ENCODE measurements at places on chromosomes 13 and 19. TPM values are rescaled to one million over a fixed set of nuclear protein-coding genes. Genes with fewer than 3 reads are reported as not detected.

DNA sequence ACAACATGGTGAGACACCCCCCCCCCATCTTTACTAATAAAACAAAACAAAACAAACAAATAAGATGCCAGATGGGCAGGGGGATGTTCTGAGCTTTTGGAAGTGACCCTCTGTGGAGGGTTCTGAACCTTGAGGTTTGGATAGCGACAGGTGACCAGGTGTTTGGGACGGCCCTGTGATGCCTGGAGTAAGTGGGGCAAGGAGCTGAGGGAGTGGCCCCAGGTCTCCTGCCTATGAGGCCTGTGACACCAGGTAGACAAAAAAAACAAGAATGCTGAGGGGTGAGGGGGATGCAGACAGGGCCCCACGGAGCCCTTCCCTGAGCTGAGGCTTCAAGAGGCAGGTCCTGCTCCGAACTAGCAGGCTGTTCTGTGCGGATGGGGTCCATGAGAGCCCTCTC is 9.2 kb downstream of the ADGRE2 start:
- no peak for DNase-seq

GRCh38 chr13:23984546-23984945 is 87.2 kb upstream of the C1QTNF9B start:
- no peak for DNase-seq

GRCh38 chr13:110265341-110265681 is 41.6 kb downstream of the COL4A1 start:
- no peak for DNase-seq

- DNase-seq = no peak
Observed at GRCh38 chr19:11421371-11422098, 2.4 kb upstream of the RGL3 start.

GRCh38 chr13:110183910-110184309 is 123.0 kb downstream of the COL4A1 start:
- DNase-seq = no peak

DNA sequence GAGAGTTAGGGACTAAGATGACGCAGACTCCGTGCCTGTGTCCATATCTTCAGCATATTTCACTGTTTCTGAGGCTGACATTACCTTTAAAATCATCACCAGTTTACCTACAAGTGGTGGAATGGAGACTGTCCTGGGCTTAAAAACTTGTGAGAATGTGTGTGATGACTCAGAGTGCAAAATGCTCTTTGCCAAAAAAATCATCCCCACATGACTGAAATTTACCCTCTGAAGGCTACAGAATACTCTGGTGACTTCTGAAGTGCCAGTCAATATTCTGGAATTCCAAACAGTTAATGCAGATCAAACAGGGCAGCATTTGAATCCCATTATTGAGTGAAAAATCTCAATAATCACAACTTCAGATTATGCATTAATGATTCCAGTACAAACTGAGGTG is 901.4 kb downstream of the EFNB2 start:
- DNase-seq = no peak

GRCh38 chr13:91661692-91662490 is 263.5 kb downstream of the GPC5 start:
- DNase-seq = no peak

DNA sequence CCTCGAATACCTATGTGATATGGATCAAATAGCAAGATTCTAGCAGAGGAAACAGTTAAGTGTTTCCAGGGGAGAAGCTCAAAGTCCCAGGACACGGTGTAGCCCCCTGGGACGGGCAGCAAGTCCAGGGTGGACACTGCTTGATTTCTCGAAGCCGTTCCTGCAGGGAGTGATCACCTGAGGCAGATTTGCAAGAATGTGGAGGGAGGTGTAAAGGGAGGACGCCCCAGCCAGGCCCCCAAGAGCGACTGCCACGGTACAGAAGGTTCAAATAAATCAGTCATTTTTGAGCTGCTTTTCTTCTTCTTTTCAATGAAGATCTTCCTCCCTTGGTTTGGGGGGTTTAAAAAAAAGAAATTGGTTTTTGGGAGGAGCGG is 41.4 kb downstream of the KLF2 start:
- no peak for DNase-seq

DNA sequence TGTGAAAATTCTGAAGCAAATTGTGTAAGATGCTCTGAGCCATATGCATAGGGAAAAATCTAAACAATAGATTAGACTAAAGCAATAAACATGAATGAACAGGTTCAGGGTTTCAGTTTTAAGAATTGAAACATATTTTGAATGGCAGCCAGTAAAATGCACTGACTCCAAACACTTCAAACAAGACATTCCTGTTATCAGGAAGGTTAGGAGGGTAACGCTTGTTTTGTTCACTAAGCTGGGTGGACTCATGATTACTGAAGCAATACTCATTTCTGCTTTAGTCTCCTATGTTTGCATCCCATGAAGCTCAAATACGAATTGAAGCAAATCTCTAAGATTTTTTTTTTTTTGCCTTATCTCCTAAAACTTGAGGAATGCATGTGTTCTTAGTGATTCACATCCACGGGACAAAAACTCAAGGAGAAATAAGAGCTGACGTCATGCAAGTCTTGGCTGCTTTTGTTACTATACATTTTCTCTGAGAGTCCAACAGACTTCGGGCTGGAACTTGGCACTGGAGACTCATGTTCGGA is 29.1 kb upstream of the IGFL4 start:
- no peak for DNase-seq

DNA sequence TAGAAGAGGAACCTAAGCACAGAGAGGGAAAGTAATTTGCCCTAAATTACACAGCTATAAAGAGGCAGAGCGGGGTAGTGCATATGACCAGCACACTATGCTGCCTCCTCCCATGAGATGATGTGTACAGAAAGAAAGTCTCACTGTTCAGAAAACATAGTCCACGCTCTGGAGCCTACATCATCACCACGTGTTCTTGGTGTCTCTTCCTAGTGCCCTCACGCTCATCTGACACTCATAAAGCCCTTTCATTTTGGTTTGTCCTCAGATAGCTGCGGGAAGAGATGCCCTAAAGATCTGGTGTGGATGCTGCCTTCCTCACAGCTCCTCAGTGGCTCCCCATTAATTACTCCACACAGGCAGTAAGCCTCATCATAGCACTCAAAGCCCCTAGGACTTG is 27.4 kb upstream of the SIAH3 start:
- DNase-seq = no peak

DNA sequence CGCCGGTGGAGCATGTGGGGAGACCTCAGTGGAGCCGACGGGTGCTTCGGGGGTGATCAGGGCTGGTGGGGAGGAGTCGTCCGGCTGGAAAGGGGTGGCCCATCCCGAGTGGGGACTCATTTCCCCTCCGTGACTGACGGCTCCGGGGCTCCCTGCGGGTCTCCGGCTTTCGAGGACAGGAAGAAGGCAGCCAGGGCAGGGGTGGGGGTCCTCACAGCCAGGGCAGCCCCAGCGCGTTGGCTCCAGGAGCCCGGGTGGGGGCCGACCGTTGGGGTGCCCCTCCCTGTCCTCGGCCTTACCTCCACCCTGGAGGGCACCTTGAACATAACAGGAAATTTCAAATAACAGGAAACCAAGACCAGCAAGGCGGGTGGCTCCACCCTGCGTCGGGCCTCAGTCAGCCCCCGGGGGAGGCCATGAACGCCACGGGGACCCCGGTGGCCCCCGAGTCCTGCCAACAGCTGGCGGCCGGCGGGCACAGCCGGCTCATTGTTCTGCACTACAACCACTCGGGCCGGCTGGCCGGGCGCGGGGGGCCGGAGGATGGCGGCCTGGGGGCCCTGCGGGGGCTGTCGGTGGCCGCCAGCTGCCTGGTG is at the start of gene S1PR4:
S1PR4 (plus strand) TSS at position 393 of the 596 bp plus-strand sequence; CDS start at position 417, 24 bp downstream.
- DNase-seq = no peak

DNA sequence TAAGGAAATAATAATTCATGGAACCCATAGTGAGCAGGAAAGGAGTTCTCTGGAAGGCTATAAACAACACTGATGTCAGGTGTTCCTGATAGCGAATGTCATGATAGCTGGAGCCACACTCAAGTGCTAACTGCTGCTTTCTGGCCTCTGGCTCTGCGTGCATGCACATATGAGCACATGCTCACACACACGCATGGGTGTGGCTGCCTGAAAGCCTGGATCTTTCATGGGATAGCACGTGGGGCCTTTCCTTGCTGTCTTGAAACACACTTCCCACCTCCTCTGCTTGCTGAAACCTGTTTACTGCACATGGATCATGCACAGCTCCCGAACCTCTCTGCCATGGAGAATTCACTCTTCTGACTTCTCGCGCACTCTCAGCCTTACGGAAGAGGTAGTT is 207.4 kb downstream of the ATP8A2 start:
- DNase-seq = no peak

DNA sequence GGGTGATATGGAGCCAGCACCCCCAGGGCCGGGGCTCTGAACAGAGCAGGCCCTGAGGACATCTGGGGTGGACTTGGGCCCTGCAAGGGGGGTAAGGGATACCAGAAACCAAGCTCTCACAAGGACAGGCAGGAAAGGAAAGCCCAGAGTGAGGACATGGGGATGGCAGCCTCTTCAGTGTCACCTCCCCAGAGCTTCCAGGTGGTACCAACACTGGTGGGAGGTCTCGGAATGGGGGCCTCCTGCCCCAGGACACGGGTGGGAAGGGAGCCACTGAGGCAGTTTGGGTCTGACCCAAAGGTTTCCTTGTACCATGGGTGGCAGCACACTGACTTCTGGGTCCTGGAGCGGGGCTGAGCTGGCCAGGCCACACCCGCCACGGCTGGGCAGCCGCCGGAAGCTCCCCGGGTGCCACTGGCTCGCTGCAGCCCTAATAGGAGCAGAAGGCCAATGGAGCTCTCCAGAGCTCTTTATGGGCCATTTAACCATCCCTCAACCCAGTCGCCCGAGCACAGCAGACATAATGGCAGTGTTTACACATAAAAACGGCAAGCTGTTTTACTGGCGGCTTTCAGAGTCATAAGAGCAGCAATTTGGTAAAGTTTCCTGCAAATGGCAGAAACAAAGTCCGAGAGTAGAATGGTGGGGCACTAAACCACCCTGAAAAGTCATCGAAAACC is 59.3 kb downstream of the PEPD start:
- no peak for DNase-seq

DNA sequence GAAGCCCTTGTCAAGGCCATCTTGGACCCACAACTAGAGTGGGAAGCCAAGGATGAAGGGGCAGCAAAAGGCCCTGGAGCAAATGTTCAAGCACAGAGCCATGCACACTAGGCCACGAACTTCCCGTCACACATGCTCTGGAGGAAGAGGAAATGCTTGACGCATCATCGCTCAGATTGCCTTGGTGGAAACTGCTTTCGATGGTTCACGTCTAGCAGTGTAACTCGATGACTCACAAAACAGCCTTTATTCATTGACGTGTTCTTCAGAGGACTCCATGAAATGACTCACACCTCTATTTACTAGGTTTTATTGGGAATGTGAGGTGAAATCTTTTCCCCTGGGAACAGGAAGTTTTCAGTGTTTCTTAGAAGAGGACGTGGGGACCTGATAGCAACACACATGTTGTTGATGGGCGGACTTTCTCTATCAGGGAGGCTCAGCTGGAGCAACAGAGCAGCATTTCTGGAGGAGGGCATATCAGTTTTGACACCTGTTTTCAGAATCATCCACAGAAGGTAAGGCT is 79.8 kb upstream of the FLT1 start:
- no peak for DNase-seq

DNA sequence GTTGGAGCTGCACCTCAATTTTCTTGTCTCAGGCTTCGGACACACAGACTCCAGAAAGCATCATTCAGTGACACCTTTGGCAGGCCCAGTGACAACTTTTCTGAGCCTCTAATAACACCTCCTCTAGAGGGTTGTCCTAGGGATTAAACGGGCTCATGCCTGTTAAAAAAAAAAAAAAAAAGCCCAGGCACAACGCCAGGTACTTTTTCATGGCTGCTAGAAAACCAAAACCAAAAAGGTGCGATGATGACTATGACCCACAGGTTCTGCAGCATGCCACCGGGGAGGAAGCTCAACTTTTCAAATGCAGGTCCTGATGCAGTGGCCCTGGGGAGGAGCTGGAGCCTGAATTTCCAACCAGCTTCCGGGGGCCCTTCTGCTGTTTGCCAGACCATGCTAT is 184.2 kb downstream of the ABCC4 start:
- no peak for DNase-seq

DNA sequence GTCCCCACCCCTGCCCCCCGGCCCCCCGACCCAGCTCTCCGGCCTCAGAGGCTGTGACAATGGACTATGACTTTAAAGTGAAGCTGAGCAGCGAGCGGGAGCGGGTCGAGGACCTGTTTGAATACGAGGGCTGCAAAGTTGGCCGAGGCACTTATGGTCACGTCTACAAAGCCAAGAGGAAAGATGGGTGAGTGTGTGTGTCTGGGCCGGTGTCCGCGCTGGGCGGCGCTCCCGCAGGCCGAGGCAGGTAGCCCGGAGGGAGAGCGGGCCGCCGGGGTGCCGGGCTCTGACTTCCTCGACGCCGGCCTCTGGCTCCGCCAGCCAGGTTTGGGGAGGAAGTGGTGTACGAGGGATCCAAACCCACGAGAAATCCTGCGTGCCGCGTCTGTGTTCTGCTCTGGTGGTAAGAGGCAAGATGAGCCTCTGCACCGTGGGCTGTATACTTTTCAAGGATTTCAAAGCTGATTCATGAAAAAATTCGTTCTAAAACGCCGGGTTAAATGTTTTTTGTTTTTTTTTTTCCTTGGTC is 718 bp downstream of the CDK8 start:
- DNase-seq = peak; percentile 27

Gene KASH5
- not detected for total RNA-seq

Gene ZNF14
- total RNA-seq = 5.0 TPM

Gene PTPRH
- total RNA-seq = 9.8 TPM

Gene CLEC17A
- not detected for total RNA-seq

Gene ZNF497
- total RNA-seq = 2.4 TPM

Gene FZR1
- 13.1 TPM for total RNA-seq

Gene C19orf67
- total RNA-seq = not detected

Gene SIGLEC10
- total RNA-seq = 3.5 TPM

Gene SHISA7
- total RNA-seq = not detected

Gene ABHD17A
- total RNA-seq = 82.6 TPM
